Right atrium auricular region (tissue), 2 donors: ENCODE measurements at places on chromosomes 7 and 10.

- DNase-seq = no peak
- no peak overlapping the region for H3K4me3 ChIP-seq
- no peak overlapping the region for H3K27ac ChIP-seq
- H3K36me3 ChIP-seq = no peaks in the 10 kb centered on the region
- H3K4me1 ChIP-seq = no peaks in the 10 kb centered on the region
Measured at GRCh38 chr7:44920119-44920518, 34.8 kb upstream of the PURB start.

DNA sequence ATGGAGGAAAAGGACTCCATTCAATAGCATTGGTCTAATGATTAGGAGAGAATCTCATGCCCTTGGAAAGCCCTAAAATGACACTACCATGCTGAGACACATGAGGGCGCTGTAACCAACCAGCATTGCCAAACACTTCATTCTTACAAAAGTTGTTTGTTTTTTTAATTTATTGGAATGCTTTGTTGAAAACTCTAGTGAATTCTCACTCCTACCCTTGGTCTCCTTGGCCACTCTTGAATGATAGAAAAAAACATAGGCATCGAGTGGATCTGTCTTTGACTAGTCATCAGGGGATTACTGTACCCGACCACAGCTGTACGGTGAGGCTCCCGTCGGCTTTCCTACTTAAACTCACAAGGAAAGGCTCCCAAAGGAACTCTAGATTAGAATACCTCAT, 29.3 kb upstream of the ADD3 start:
- no peak for DNase-seq
- no peaks in the 10 kb centered on the region for H3K27me3 ChIP-seq
- peak overlapping the region; percentile 27 for H3K27ac ChIP-seq
- H3K4me3 ChIP-seq = no peak overlapping the region
- H3K36me3 ChIP-seq = no peaks in the 10 kb centered on the region

DNA sequence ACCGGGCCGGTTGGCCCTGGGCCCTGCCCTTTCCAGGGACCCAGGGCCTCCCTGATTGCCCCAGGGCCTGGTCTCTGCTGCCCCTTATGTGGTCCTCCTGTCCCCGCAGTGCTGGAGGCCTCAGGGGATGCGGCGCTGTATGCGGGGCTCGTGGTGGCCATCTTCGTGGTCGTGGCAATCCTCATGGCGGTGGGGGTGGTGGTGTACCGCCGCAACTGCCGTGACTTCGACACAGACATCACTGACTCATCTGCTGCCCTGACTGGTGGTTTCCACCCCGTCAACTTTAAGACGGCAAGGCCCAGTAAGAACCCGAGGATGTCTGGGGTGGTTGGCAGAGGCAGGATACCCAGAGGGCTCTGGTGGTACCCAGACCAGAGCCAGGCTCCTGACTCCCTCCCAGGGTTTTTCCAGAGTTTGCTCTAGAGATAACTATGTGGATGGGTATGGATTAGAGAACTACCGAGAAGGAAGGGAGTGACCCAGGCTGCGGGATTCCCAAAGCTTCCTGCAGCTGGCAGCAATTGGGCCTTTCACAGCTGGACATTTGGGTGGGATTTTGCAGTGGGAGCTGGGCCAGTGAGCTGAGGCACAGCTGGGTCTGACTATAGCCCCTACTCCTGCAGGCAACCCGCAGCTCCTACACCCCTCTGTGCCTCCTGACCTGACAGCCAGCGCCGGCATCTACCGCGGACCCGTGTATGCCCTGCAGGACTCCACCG, 28.1 kb upstream of the SLC29A3 start:
- no peak overlapping the region for H3K27ac ChIP-seq
- H3K36me3 ChIP-seq = peaks cover 52% of the 10 kb centered on the region
- no peak overlapping the region for H3K4me3 ChIP-seq
- no peaks in the 10 kb centered on the region for H3K27me3 ChIP-seq
- no peaks in the 10 kb centered on the region for H3K4me1 ChIP-seq

- H3K4me1 ChIP-seq = no peaks in the 10 kb centered on the region
- peak; percentile 70 for DNase-seq
- no peaks in the 10 kb centered on the region for H3K36me3 ChIP-seq
Measured at GRCh38 chr7:47379629-47380324, 202.1 kb downstream of the TNS3 start.

GRCh38 chr10:33164060-33164709, 170.3 kb downstream of the NRP1 start:
- H3K27ac ChIP-seq = no peak overlapping the region
- H3K4me3 ChIP-seq = no peak overlapping the region
- H3K27me3 ChIP-seq = no peaks in the 10 kb centered on the region
- H3K4me1 ChIP-seq = no peaks in the 10 kb centered on the region

DNA sequence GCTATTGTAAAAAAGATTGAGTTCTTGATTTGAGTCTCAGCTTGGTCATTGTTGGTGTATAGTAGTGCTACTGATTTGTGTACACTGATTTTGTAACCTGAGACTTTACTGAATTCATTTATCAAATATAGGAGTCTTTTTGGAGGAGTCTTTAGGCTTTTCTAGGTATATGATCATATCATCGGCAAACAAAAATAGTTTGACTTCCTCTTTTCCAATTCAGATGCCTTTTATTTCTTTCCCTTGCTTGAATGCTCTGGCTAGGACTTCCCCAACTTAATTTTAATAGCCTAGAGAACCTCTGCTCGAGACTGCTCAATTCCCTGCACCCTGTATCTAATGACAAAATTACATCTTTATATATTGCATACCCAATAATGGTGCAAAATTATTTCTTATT, 154.4 kb downstream of the CCDC7 start:
- H3K36me3 ChIP-seq = no peaks in the 10 kb centered on the region
- H3K27ac ChIP-seq = no peak overlapping the region
- H3K4me3 ChIP-seq = no peak overlapping the region

DNA sequence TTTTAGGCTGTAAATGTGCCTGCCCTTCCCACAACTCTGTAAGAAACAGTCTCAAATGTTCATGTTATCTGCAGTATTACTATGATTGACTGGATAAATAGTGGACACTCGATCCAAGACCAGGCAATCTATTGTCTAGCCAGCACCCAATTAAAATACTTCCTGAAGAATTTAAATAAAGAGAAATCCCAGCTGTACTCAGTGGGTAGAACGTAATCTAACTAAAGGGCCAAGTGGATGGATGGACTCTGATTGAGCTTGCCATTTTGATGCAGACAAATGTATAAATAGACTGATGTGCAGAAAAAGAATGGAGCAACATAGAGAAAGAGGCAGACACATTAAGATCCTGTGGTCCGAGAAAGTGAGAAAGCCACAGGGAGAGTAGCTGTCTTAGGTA, 158.0 kb downstream of the IPMK start:
- no peaks in the 10 kb centered on the region for H3K36me3 ChIP-seq
- no peaks in the 10 kb centered on the region for H3K27me3 ChIP-seq
- H3K4me1 ChIP-seq = no peaks in the 10 kb centered on the region
- H3K27ac ChIP-seq = no peak overlapping the region

GRCh38 chr7:19066170-19066569, 51.3 kb downstream of the TWIST1 start:
- no peak for DNase-seq
- H3K27me3 ChIP-seq = no peaks in the 10 kb centered on the region
- H3K4me3 ChIP-seq = no peak overlapping the region
- H3K27ac ChIP-seq = no peak overlapping the region
- no peaks in the 10 kb centered on the region for H3K36me3 ChIP-seq
- H3K4me1 ChIP-seq = no peaks in the 10 kb centered on the region

GRCh38 chr7:137146552-137147337, 196.8 kb downstream of the PTN start:
- H3K4me1 ChIP-seq = no peaks in the 10 kb centered on the region
- H3K27ac ChIP-seq = no peak overlapping the region
- no peak for DNase-seq
- H3K36me3 ChIP-seq = no peaks in the 10 kb centered on the region
